Fibroblast of gingiva (primary cell): ENCODE measurements at places on chromosomes 5 and 9.

DNA sequence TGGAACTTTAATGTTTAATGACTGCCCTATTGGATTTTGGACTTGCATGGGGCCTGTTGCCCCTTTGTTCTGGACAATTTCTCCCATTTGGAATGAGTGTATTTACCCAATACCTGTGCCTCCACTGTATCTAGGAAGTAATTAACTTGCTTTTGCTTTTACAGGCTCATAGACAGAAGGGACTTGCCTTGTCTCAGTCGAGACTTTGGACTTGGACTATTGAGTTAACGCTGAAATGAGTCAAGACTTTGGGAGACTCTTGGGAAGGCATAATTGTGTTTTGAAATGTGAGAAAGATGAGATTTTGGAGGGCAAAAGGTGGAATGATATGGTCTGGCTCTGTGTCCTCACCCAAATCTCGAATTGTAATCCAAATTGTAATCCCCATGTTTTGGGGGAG is 368.2 kb downstream of the PDE4D start:
- no peak for DNase-seq

DNA sequence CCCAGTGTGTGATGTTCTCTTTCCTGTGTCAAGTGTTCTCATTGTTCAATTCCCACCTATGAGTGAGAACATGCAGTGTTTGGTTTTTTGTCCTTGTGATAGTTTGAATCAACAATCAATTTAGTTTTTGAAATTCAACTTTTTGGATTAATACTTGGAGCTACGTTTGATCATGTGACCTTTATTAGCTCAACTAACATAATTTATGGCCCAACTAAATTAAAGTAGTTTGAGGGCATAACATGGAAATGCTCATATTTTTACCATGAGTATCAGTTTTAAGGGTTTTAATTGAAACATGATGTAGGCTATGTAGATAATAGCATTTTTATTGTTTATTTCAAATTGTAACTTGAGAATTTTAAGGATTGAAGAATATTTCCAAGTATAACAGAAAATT is 168.0 kb downstream of the CCDC171 start:
- DNase-seq, result peak; percentile 32

- DNase-seq, result peak; percentile 15
These were observed 264.3 kb upstream of the PANK3 start for GRCh38 chr5:168843277-168844015.

GRCh38 chr5:79474367-79475151 is 39.4 kb downstream of the HOMER1 start:
- peak; percentile 21 for DNase-seq

- DNase-seq, result no peak
These were observed 207.9 kb downstream of the GADD45G start for GRCh38 chr9:89812556-89813181.

- DNase-seq, result no peak
These were observed 175.7 kb downstream of the ARHGEF28 start for GRCh38 chr5:73801686-73802085.

GRCh38 chr5:156942064-156942463 is 21.0 kb downstream of the TIMD4 start:
- no peak for DNase-seq

- no peak for DNase-seq
These were observed 6.7 kb downstream of the PRDM6 start for GRCh38 chr5:123095798-123096120.

DNA sequence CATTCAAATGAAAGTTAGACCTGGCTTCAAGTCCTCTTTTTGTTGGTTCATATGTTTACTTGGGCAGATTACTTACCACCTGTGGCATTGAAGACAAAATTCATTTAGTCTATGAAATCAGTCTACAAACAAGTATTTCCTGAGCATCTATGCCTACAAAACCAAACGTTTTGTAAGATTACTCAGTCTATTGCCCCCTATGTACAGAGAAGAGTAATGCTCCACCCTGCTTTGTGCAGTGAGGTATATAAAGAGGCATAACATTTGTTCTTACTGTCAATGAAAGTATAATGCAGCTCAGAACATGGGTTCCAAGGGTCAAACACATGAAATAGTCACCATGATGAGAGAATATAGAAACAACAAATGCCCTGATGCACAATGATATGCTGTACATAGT is 580.7 kb downstream of the KIF4B start:
- no peak for DNase-seq

GRCh38 chr9:137178201-137178938 is 6.5 kb upstream of the TMEM210 start:
- no peak for DNase-seq

DNA sequence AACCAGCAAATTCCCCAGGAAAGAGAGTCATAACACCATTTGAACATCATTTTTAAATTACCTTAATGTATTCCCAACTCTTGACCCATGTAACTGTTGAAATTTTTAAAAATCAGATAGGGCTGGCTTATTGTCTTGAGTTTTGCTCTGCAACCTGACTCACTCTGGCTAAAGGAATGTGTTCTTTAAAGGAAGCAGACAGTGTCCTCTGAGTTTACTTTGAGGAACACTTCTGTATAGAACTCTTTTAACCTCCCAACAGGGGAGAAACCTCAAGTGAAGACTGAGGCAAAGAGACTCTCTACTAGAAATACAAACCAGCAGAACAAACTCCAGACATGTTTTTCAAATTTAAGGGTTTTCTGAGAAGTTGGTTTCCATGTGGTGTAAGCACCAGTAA is 248.9 kb downstream of the CWC27 start:
- DNase-seq, result no peak

DNA sequence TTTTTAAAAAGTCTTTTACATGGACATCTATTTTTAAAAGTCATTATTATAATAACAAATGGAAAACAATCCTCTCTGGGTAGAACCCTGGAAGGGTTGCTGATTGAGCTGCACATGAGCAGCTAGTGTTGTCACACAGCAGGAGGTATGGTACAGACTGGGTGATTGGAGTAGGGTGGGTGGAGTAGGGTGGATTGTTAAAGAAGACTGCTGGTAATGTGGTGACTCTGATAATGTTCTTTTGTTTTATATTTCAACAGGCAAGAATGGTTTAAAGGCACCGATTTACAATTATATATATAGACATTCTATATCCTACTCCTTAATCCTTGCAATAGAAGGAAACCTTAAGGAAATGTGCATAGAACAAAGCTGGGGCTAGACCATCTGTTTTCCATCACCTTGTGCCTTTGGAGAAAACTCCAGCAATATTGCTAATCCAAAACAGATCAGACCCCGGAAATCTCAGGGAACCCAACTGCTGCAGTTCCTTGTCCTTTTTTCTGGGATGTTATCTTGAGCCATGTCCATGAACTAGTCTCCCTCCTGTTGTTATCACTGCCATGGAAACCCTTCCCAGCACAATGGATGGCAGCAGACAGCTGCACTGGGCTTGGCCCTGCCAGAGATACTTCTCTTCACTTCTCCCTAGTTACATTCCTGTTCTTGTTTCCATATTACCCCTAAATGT is 129.7 kb downstream of the YIPF5 start:
- peak; percentile 26 for DNase-seq

DNA sequence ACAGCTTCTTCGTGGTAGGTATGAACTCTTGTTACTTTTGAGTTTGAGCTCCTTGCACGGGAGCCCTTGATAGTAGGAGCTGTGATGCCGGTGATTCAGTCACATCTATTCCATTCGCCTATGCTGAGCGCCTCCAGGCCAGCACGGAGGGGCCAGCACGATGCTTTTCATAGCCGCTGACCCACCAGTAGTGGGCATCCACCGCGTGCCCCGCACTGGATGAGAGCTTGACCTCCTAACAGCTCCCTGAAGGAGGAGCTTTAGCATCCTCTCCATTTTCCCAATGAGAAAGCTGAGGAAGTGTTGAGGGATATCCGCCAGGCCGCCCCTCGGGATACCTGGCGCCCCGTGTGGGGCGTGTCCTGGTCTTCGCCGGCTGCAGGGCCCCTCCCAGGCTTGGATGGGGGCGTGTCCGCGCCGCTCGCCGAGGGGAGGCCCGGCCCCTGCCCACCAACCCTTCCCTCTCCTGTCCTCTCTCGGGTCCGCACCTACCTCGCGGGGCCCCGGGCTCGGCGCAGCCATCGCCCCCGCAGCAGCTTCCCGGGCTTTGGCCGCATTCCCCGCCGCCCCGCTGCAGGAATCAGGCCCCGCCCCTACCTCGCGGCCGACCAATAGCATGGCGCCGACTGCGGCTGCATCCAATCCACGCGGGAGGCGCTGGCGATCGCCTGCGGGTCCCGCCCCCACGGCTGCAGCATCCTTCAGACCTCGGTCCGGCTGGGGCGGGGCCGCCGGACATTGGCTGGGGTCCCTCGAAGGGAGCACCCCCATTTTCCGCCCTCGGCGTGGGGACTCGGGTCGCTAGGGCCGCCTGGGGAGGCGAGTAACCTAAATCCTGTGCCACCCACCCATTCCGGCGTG is at the start of gene PIP5KL1:
Gene PIP5KL1 (minus strand): TSS at position 547 of the 861 bp plus-strand sequence. CDS start 25 bp downstream, at position 522.
- DNase-seq, result peak; percentile 78

DNA sequence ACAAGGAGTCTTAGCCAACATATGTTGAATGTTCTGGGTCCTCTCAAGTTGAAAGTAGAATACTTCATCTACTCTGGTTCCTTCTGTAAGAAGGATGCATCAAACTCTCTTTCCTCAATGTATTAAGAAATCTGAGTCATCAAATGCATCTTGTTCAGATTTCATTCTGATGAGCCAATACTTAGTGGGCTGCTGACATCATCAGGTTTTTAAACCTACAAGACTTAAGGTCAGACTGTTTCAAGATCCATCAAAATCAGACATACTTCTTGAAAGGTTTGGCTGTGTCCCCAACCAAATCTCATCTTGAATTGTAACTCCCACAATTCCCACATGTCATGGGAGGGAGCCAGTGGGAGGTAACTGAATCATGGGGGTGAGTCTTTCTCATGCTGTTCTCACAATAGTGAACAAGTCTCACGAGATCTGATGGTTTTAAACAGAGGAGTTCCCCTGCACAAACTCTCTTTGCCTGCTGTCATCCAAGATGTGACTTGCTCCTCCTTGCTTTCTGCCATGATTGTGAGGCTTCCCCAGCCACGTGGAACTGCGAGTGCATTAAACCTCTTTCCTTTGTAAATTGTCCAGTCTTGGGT is 168.8 kb downstream of the RAPGEF6 start:
- DNase-seq, result peak; percentile 64

- no peak for DNase-seq
These were observed 480.3 kb upstream of the SEMA6A start for GRCh38 chr5:117054911-117055310.

DNA sequence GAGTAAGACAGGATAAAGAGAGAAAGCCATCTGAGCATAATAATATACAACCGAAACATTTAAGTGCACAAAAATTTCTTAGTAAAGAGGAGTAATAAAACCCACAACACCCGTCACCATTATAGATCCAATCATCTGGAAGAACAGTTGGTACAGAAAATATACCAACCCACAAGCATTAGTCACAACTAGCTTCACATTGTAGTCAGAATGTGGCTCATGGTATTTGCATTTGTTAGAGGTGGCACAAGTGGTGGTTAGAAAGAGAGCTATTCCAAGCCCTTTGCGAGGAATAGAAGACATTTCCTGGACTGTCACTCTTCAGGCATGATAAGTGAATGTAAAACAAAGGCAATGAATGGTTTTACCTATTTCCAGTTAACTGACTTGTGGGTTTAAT is 677.5 kb upstream of the ST8SIA4 start:
- no peak for DNase-seq

DNA sequence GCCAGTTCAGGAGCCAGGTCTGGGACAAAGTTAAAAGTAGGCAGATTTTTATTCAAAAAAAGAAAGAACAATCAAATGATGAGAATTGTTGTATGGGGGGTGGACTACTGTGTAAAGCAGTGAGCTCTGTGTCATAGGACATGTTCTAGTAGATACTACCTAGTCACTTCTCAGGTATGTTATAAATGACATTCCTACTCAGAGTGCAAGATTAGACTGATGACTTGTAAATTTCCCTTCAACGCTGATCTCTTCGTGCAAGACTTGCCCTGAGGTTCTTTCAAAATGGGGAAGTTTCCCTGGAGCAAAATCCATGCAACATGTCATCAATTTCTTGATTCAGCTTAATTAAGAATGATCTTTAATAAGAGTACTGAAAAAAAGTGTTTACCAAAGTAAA is 175.1 kb downstream of the RORB start:
- DNase-seq, result no peak

- DNase-seq, result no peak
These were observed 89.2 kb downstream of the THBS4 start for GRCh38 chr5:80124121-80124918.

- DNase-seq, result peak; percentile 20
These were observed 27.7 kb upstream of the SSBP2 start for GRCh38 chr5:81778642-81779041.

- DNase-seq, result no peak
These were observed 126.9 kb upstream of the PDE4D start for GRCh38 chr5:60020457-60020856.

DNA sequence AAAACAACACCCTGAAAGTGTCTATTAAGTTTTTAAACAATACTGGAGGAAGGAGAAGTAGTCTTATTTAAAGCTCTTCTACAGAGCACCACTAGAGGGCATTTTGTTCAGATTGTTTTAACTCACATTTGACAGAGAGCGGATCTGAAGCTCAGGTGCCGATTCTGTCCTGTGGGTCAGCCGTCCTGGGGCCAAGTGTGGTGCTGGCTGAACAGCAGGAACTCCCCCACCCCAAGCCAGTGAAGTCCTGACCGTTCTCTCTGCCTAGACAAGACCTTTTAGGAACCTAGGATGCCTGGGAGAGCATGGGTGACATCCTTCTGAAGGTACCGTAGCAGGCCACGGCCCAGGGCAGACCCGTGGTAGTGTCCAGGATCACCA is 3.9 kb downstream of the EXOC3 start:
- DNase-seq, result peak; percentile 34

GRCh38 chr5:59763541-59763940 is 130.0 kb downstream of the PDE4D start:
- DNase-seq, result no peak

- no peak for DNase-seq
These were observed 857.4 kb downstream of the MAT2B start for GRCh38 chr5:164362835-164363234.

DNA sequence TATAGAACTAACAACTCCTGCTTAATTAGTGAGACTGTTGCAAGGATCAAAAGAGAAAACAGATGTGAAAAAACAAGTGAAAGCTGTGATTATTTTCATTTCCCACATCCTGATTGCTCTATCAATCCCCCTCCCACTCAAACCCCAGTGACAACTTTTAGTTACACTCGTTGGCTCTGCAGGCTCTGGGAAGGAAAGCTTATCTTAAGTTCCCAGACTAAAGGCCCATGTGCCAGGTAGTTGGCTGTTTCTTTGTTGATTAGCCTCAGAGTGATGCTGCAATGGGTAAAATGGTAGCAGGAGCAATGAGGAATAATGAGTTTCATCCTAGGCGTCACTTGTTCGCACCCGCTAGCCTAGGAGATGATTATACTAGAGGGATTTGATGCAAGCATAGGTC is 133.3 kb upstream of the IFNE start:
- DNase-seq, result no peak

GRCh38 chr9:90801241-90801972 is at the start of gene SYK:
Gene SYK (plus strand): TSS chr9:90801819. CDS start chr9:90843899, 42,080 bp downstream.
- DNase-seq, result no peak
